ENCODE measurements at places on chromosomes 3 and 15.

- DNase-seq = no peak
Observed at GRCh38 chr3:46705022-46705530, 3.9 kb downstream of the TMIE start.

- no peak for DNase-seq
Observed at GRCh38 chr3:112860898-112861297, 14.2 kb upstream of the CD200R1L start.

DNA sequence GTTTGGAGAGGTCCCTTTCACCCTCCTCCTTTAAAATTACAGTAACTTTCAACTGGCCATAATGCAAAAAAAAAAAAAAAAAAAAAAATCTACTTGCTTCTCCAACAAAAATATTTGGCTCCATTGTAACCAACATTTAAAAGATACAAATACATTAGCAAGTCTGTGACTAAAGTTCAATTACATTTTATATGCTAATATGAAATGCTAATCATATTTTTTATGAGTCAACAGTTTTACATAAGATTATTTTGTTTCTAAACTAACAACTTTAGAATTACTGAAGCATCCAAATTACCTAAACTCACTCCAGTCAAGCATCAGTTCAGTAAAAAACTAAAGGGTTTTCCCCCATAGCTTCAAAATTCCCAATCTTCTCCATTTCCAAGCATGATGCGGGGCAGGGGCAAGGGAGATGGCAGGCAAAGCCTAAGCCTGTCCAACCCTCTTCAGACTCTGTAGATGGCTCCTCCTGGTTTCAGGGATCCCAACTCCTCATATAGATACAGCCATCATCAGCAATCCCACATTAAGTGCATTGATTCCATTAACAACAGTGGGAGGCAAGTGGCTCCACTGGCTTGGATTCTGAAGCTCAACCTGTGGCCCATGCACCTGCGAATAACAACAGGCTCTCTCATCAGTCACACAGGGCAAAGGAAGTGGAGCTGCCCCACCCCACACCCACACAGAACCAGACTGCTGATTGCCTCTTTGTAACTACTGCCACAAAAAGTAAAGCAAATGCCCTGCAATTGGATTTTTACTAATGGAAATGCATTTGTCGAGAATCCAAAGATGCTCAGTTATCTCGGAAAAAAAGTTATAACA is 15.0 kb downstream of the SFMBT1 start:
- no peak for DNase-seq

GRCh38 chr3:195084746-195085145 is 186.2 kb downstream of the XXYLT1 start:
- no peak for DNase-seq

GRCh38 chr15:82393671-82394070 is 35.9 kb upstream of the GOLGA6L9 start:
- DNase-seq = peak; percentile 41

GRCh38 chr3:180018543-180018942 is 18.2 kb downstream of the PEX5L start:
- DNase-seq = no peak

- peak; percentile 30 for DNase-seq
Observed at GRCh38 chr3:64267721-64268604, 42.7 kb upstream of the PRICKLE2 start.

- DNase-seq = no peak
Observed at GRCh38 chr3:101193957-101194356, 126.4 kb downstream of the IMPG2 start.

DNA sequence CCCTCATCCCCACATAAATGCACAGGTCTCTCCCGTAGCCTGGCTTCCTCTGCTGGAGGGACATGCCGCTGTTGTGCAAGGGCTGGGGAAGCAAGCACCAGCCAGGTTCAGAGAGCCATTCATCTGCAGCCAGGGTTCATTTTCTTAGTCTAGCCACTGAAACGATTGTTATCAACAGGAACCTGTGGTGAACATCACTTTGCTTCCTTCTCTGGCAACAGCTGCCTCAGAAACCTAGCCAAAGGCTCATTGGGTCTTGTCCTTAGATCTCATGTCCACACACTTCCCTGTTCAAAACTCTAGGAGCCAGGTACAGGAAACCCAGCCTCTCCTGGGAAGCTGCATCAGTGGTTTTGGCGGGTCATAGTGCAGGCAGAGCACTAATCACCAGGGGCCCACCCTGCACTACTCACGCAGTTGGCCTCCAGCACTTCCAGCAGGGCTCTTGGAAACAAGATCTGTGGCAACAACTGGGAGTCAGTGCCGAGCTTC is 47.0 kb downstream of the OXNAD1 start:
- DNase-seq = no peak

DNA sequence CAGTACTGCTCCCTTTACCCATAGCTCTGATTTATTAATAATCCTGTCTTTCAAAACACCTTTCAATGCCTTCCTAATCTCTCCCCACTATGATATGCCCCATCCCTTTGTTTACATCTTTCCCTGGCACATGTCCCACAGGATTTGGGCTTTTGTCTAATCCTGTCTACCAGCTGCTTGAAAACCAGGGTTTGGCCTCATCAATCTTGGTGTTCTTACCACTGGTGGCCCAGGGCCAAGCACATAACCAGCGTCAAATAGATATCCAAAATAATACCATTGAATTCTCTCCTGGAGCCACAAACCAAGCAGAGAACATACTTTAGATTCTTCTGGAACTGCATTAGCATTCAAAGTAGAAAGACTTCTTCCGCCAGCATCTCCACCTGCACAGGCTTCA is 104.8 kb upstream of the PPP2R3A start:
- DNase-seq = no peak

GRCh38 chr3:195903950-195904290 is 4.4 kb downstream of the TNK2 start:
- no peak for DNase-seq

GRCh38 chr15:99702895-99703602 is 30.2 kb downstream of the LYSMD4 start:
- no peak for DNase-seq

GRCh38 chr3:126057936-126058335 is 26.0 kb downstream of the SLC41A3 start:
- no peak for DNase-seq

- no peak for DNase-seq
Observed at GRCh38 chr3:22933051-22933840, 269.9 kb upstream of the UBE2E2 start.

DNA sequence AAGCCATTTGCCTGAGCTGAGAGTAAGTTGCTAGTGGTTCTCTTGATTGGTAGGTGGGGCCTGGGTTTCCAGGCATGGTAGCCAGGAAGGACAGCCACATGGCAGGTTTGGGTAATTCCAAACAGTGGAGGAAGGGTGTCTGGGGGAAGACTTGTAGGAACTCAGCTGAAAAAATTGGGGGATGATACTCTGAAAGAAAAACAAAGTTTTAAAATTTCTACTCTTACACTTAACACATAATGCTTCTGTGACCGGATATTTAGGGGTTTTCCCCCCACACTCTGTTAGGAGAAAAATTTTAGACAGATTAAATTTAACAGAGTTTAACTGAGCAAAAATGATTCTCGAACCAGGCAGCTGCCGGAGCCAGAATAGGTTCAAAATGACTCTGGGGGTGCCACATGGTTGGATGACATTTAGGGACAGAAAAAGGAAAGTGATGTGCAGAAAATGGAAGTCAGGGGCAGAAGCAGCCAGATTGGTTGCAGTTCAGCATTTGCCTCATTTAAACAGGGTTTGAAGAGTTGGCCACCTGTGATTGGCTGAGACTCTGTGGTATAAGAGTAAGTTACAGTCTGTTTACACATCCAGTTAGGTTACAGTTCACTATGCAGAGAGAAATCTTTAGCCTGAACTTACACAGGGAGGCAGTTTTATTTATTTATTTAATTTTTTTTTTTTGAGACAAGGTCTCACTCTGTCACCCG is 8.1 kb downstream of the B2M start:
- DNase-seq = no peak

GRCh38 chr15:81292523-81293001 is 31.4 kb downstream of the STARD5 start:
- no peak for DNase-seq

DNA sequence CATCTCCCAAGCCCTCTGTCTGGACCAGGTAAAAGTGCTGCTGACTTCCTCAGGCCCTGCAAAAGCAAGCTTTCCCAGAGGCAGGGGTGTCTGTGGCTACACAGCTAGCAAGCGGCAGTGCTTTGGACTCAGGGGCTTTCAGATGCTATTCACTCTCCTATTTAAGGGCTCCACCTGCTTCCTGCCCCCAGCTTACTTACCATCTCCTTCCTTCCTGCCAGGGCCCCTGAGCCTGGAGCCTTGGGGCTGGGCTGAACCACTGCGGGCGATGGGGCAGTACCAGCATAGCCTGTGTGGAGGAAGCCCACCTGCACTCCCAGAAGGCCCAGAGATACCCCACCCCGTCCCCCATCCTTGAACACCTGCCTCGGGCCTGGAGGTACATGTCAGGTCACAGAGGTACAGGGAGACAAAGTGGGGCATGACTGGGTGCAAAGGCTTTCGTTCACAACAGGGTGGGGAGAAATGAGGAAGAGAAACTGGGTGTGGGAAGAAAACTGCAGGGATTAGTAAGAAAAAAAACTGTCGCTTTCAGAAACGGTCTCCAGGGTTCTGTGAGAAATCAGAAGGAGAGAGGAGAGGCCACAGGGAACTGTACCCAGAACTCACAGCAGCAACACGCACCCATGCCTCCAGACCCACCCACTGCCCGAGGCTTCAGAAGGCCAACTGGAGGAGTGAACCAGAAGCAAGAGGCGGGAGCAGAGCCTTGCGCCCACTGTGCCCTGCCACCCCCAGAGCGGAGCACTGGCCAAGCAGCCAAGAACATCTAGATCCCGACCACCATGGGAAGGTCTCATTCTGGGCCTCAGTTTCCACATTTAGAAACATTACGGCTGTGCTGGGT is 49.5 kb downstream of the CCDC12 start:
- no peak for DNase-seq

GRCh38 chr3:67329358-67329757 is 325.1 kb downstream of the SUCLG2 start:
- DNase-seq = no peak

DNA sequence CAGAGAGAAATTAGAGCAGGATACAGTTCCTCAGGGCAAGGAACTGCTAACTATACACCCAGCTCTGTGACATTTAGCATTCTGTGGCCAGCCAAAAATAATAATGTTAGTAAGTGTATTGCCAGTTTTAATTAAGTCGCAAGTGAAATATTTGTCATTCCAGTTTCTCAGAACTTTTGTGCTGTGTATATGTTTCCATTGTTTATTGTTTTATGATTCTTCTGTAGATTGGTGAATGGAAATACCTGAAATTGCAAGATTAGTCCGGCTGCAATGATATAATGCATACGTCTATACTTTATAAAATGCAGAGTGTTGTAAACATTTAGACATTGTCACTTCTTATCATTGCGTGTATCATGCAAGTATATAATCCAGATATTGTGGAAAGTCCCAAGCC is 351.3 kb upstream of the GRM7 start:
- DNase-seq = no peak
